Natural killer cell treated with Interleukin-12 subunit alpha and Interleukin-12 subunit beta and Interleukin-15 and Interleukin-18, amount 100 ng/mL, for 72 hours (primary cell): ENCODE measurements at places on chromosomes 5 and 9. TPM values are rescaled to one million over a fixed set of nuclear protein-coding genes. Genes with fewer than 3 reads are reported as not detected.

The EFCAB9 gene
- not detected for total RNA-seq

GRCh38 chr5:77280036-77280435, 69.6 kb downstream of the PDE8B start:
- no peaks in the 10 kb centered on the region for H3K27me3 ChIP-seq
- H3K4me3 ChIP-seq = no peak overlapping the region
- no peak for DNase-seq
- no peaks in the 10 kb centered on the region for H3K36me3 ChIP-seq
- H3K27ac ChIP-seq = no peak overlapping the region
- no peaks in the 10 kb centered on the region for H3K4me1 ChIP-seq

DNA sequence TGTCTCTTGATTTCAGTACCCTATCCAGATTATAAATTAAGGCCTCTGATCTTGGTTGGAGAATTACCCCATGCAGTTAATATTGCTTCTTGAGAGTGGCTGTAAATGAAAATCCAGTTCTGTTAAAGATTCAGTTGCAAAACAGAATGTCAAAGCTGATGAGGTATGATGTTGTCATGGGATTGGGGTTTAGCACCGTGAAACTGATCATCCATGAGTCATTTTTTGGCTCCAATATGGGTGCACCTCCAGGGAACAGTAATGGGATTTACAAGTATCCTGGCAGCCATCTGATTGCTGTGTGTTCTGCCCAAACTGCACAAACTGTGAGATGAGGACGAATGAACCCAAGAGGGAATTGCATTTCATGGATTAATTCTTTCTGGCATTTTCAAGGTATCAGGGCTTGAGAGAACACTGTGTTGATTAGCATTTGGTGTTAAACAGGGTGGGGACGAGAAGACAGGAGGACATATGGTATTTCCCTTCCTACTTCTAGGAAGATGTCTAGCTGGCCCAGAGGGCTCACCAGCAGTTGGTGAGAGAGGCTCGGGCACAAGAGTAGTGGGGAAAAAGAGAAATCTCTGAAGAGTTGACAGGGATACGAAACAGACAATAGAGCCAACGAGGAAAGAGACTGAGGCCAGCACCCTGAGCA, 214.7 kb downstream of the GAS1 start:
- no peaks in the 10 kb centered on the region for H3K36me3 ChIP-seq
- H3K27ac ChIP-seq = no peak overlapping the region
- H3K27me3 ChIP-seq = peaks cover 9% of the 10 kb centered on the region
- H3K4me3 ChIP-seq = no peak overlapping the region

- H3K4me3 ChIP-seq = no peak overlapping the region
- H3K27me3 ChIP-seq = no peaks in the 10 kb centered on the region
- no peak for DNase-seq
- no peaks in the 10 kb centered on the region for H3K4me1 ChIP-seq
- H3K27ac ChIP-seq = no peak overlapping the region
These were observed 256.8 kb upstream of the GRIN3A start for GRCh38 chr9:101995231-101995630.

- H3K27me3 ChIP-seq = no peaks in the 10 kb centered on the region
- H3K27ac ChIP-seq = peak overlapping the region; percentile 2
- DNase-seq = no peak
- H3K4me3 ChIP-seq = no peak overlapping the region
- peaks cover 31% of the 10 kb centered on the region for H3K36me3 ChIP-seq
These were observed 22.2 kb downstream of the SKP2 start for GRCh38 chr5:36174119-36174518.

The LMX1B gene
- not detected for total RNA-seq

- no peaks in the 10 kb centered on the region for H3K27me3 ChIP-seq
- DNase-seq = no peak
- H3K4me3 ChIP-seq = no peak overlapping the region
- no peaks in the 10 kb centered on the region for H3K36me3 ChIP-seq
- H3K4me1 ChIP-seq = no peaks in the 10 kb centered on the region
These were observed 1028.5 kb downstream of the CDH18 start for GRCh38 chr5:18959535-18959934.

DNA sequence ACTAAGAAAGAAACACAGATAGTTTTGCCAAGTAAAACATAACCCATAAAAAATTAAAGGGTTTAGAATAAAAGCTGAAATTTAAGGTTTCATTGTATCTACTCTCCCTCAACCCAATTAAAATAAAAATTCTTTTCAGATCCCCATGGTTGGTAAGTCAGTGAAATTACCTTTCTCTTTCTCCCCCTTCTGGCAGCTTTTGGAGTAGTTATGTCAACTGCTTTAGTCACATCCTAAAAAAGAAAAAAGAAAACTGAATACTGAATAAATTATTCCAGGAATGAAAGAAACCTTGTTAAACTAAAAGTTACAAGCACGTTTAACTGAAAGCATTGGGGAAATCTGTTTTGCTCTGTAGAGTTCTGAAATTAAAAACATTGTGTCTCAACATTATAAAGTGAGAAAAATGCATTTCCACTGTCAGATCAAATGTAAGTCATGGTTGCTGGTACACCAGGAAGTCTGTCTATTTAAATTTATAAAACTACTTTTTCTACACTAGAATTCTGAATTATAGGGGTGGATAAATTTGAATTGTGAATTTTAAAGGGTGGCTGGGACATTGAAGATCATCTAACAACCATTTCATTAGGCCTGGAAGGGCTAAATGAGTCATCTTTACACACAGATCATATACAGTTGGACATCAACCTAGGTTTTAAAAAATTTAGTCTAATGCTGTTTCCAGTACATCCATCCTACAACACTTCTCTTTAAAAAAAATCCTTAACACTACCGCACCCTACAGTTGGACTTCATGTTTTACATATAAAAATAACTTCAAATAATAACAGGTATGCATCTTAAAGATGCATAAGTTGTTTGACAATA, 24.7 kb downstream of the PSIP1 start:
- no peaks in the 10 kb centered on the region for H3K27me3 ChIP-seq
- H3K27ac ChIP-seq = no peak overlapping the region
- H3K36me3 ChIP-seq = no peaks in the 10 kb centered on the region
- DNase-seq = no peak
- peaks cover 16% of the 10 kb centered on the region for H3K4me1 ChIP-seq

- peaks cover 21% of the 10 kb centered on the region for H3K4me1 ChIP-seq
- no peak for DNase-seq
These were observed 60.1 kb downstream of the MAT2B start for GRCh38 chr5:163565492-163565891.

The ASS1 gene
- not detected for total RNA-seq

- H3K36me3 ChIP-seq = peaks cover 8% of the 10 kb centered on the region
- peaks cover 58% of the 10 kb centered on the region for H3K4me1 ChIP-seq
- no peak for DNase-seq
- H3K4me3 ChIP-seq = peak overlapping the region; percentile 28
These were observed 21.4 kb downstream of the TMEM245 start for GRCh38 chr9:109098171-109098959.

- H3K4me1 ChIP-seq = peaks cover 7% of the 10 kb centered on the region
- H3K27ac ChIP-seq = no peak overlapping the region
- no peak overlapping the region for H3K4me3 ChIP-seq
- peaks cover 41% of the 10 kb centered on the region for H3K27me3 ChIP-seq
- DNase-seq = no peak
These were observed 5.3 kb upstream of the LHFPL2 start for GRCh38 chr5:78653681-78654366.

DNA sequence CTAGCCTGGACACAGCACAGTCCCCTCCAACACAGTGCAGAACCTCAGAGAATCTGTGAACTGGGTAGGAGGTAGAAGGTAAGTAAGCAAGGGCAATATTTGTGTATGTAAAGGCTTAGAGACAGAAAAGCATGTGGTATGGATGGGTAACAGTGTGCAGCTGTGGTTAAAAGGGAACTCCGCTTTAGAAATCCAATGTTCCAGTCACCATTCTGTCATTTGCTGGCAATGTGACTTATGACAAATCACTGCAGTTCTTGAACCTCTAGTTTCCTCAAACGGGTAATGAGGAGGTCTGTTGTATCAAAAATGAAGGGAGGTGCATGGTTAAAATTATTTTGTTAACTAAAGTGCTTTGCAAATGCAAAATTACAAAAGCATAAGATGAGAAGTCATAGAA, 125.5 kb upstream of the IFNE start:
- H3K27ac ChIP-seq = no peak overlapping the region
- peaks cover 32% of the 10 kb centered on the region for H3K27me3 ChIP-seq
- no peak overlapping the region for H3K4me3 ChIP-seq
- H3K36me3 ChIP-seq = no peaks in the 10 kb centered on the region
- DNase-seq = no peak

GRCh38 chr5:130427222-130427955, 523.1 kb downstream of the CHSY3 start:
- H3K27me3 ChIP-seq = no peaks in the 10 kb centered on the region
- DNase-seq = no peak
- no peak overlapping the region for H3K27ac ChIP-seq
- H3K4me1 ChIP-seq = no peaks in the 10 kb centered on the region

- no peaks in the 10 kb centered on the region for H3K4me1 ChIP-seq
- no peaks in the 10 kb centered on the region for H3K36me3 ChIP-seq
- no peaks in the 10 kb centered on the region for H3K27me3 ChIP-seq
These were observed 1217.0 kb upstream of the DMAC1 start for GRCh38 chr9:9016597-9016996.

GRCh38 chr5:102638316-102638715, 116.8 kb upstream of the PAM start:
- DNase-seq = no peak
- peaks cover 8% of the 10 kb centered on the region for H3K27me3 ChIP-seq
- H3K36me3 ChIP-seq = peaks cover 7% of the 10 kb centered on the region

The ADAMTS13 gene
- 0.67 TPM for total RNA-seq

DNA sequence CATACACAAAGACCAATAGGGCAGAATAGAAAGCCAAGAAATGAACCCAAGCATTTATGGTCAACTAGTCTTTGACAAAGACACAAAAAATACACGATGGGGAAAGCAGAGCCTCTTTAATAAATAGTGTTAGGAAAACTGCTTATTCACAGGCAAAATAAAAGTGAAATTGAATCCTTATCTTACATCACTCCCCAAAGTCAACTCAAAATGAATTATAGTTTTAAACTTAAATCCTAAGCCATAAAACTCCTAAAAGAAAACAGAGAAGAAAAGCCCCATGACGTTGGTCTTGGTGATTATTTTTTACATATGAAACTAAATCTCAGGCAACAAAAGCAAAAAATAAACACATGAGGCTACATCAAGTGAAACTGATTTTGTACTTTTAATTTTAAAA, 46.8 kb downstream of the CHSY3 start:
- H3K4me3 ChIP-seq = no peak overlapping the region
- no peaks in the 10 kb centered on the region for H3K4me1 ChIP-seq
- H3K36me3 ChIP-seq = no peaks in the 10 kb centered on the region

DNA sequence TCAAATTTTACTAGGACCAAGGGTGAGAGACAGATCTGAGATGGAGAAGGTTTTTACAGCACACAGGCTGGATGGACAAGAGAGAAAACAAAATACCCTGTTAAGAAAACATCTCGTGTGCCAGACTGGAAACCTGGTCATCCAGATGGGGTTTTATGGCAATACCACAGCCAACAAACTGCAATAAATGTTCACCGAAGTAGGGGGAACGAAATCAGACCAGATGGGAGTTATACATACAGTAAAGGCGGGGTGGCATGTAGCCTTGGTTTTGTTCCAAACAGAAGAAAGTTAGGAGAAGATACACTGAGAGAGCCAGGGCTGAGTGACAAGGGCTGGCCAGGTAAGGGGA, 63.3 kb downstream of the DCP2 start:
- H3K4me3 ChIP-seq = no peak overlapping the region
- H3K27me3 ChIP-seq = no peaks in the 10 kb centered on the region
- no peaks in the 10 kb centered on the region for H3K36me3 ChIP-seq

The NIPSNAP3A gene
- 7.7 TPM for total RNA-seq

The AP3B1 gene
- total RNA-seq = 79.6 TPM

The AGXT2 gene
- not detected for total RNA-seq

- no peaks in the 10 kb centered on the region for H3K27me3 ChIP-seq
- H3K4me1 ChIP-seq = peaks cover 21% of the 10 kb centered on the region
- no peak for DNase-seq
- H3K27ac ChIP-seq = no peak overlapping the region
- H3K4me3 ChIP-seq = no peak overlapping the region
These were observed 18.7 kb downstream of the HSD17B4 start for GRCh38 chr5:119470851-119471451.

GRCh38 chr5:143016777-143017516, 246.8 kb downstream of the ARHGAP26 start:
- H3K36me3 ChIP-seq = peaks cover 19% of the 10 kb centered on the region
- no peak for DNase-seq
- H3K27ac ChIP-seq = peak overlapping the region; percentile 24
- H3K27me3 ChIP-seq = no peaks in the 10 kb centered on the region
- H3K4me1 ChIP-seq = peaks cover 45% of the 10 kb centered on the region

The PCDHGA1 gene
- total RNA-seq = not detected

GRCh38 chr5:151628112-151628823, 37.1 kb upstream of the FAT2 start:
- DNase-seq = no peak
- H3K36me3 ChIP-seq = no peaks in the 10 kb centered on the region
- H3K27ac ChIP-seq = no peak overlapping the region
- H3K27me3 ChIP-seq = peaks cover 18% of the 10 kb centered on the region

DNA sequence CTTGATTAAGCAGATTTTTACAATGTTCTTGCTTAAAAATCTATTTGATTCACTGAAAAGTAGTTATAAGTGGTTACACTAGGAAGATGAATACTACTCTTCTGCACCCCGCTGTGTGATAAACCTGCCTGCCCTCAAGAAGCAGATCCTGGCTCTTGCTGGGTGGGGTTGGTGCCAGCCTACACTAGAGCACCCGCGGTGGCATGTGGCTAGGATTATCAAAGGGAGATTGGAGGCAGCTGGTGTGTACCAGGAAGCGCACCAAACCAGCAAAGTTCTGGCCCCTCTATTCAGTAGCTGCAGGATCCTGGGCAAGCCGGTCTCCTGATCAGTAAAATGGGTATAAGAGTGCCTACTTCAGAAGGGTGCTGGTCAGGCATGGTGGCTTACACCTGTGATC, 43.5 kb downstream of the PRLR start:
- H3K27me3 ChIP-seq = peaks cover 8% of the 10 kb centered on the region
- H3K4me3 ChIP-seq = no peak overlapping the region
- no peaks in the 10 kb centered on the region for H3K36me3 ChIP-seq
- DNase-seq = no peak

GRCh38 chr9:129351058-129351641, 173.1 kb upstream of the IER5L start:
- H3K36me3 ChIP-seq = no peaks in the 10 kb centered on the region
- H3K27ac ChIP-seq = no peak overlapping the region
- no peaks in the 10 kb centered on the region for H3K4me1 ChIP-seq

The SARDH gene
- total RNA-seq = 0.36 TPM

The ORM2 gene
- not detected for total RNA-seq

GRCh38 chr9:91103931-91104330, 257.8 kb downstream of the AUH start:
- H3K27me3 ChIP-seq = peaks cover 2% of the 10 kb centered on the region
- peaks cover 45% of the 10 kb centered on the region for H3K4me1 ChIP-seq
- H3K27ac ChIP-seq = no peak overlapping the region
- no peak for DNase-seq

The FAM151B gene
- total RNA-seq = 0.12 TPM

The BRIX1 gene
- 73.7 TPM for total RNA-seq

The C1QTNF2 gene
- total RNA-seq = not detected

The MRPL22 gene
- total RNA-seq = 56.2 TPM

DNA sequence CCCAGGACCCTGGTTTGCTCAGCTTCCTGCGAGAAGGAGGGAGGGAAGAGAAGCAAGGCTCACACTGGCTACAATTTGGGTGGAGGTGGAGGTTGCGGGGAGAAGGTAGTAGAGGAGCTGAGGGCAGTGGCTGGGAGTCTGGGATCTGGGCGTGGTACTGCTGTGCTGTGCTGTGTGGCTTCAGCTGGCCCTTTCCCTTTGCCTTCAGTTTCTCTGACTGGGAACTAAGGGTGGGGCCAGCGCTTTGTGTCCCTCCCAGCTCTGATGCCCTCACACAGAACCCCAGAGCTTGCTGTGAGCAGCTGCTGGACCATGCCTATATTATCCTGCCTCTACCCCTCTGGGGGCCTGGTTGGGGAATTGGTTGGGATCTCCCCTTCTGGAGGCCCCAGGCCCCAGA, 60.9 kb downstream of the RGS3 start:
- no peaks in the 10 kb centered on the region for H3K36me3 ChIP-seq
- DNase-seq = no peak
- H3K4me1 ChIP-seq = peaks cover 85% of the 10 kb centered on the region
